DMS 273 treated with DMSO at 0.1 percent for 48 hours (cell line): ENCODE measurements at places on chromosomes 4 and X.

DNA sequence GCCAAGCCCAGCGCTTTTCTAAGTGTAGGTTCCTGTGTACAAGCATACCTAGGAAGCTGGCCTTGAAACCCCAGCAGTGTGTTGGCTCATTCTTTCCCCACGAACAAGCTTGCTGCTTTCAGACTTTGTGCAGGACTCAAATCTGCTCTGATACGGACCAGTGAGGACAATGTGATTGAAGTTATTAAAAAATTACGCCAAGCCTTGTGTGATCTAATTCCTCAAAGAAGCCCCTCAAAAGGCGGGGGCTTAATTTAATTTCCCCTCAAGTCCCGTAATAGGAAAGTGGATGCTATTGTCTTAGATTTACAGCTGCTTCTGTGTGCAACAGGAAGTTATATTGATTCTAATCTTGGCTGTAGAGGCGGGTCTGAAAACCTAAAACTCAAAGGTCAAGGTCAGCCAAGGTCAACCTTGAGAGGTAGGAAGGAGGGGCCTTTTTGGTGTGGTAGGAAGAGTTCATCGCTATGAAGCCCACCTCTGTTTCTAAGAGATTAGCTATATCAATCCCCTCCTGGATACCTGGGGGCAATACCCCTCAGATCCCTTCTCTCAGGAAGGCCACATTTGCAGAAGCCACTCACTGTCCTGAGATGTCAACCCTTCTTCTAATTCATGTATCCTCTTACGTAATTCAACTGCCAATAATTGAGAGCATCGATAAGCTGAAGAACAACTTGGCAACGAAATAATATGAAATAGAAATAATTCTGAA, 45.1 kb downstream of the TBC1D9 start:
- no peak for DNase-seq

DNA sequence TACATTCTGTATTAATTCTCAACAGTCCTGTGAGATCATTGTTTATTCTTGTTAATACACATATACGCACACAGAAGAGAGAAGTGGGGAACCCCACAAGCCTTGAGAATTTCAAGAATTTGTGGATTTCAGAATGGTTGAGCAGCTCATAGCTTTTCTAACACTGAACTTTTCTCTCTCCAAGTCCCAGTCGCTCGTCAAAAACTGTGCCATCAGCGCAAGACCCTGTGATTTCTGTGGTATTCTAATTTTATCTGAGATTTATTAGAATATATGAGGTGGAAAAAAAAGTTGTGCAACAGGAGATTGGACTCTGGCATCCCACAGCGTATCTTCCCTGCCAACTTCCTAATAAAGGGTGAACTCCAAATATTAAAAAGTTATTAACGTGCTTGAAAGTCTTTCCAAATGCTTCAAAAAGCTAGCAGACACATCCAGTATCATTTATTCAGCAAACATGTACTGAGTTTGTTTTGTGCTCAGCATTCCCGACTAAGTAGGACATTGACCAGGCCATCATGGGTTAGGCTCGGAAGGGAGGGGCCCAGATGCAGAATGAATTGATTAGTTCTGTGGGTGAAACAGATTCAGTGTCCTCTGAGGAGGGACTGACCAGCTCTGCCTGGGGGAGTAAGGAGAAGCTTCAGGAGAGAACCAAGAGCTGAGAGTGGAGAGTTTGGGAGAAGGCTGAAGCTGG, 165.6 kb downstream of the CBR4 start:
- no peak for DNase-seq

DNA sequence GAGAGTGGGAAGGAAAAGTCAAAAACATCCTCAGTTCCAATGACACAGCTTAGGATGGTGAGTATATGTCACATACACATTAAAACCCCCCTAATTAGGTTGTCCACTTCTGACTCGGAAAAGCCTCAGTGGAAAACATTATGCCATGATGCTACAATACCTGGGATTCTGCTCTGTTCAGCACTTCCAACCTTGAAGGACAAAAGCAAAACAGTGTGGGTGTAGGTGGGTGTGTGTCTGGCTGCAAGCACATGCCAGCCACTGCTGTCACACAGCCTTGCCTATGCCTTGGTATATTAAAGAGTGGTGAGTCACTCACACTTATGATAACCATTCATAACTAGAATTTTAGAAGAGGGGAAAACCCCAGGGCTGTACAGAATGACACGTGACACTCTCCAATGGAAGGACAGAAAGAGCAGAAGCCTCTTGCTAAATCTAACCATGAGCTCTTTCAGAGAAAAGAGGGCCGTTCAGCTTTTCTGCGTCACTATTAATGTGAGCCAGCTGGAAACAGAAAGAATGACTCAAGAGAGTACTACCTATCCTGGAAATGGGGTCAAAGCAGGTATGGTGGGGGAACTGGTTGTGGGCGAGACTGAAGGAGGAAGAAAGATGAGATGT, 159.6 kb downstream of the TET2 start:
- no peak for DNase-seq

DNA sequence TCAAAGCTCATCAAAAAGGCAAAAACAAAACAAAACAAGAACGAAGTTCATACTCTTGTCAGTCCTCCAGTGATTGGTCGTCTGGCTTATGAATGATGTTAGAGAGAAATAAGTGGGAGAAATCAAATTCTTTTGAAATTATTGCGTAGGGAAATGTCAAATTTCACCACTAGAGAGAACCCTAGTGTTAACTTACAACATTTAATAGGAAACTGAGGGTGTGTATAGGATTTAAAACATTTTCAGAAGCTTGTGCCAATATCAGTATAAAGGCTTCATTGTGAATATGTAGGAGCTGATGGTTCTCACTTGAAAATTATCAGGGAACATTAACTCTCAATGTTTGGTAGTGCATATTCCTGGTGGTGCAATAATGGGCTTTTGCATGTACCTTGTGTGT, 17.4 kb downstream of the ADH6 start:
- DNase-seq: no peak

DNA sequence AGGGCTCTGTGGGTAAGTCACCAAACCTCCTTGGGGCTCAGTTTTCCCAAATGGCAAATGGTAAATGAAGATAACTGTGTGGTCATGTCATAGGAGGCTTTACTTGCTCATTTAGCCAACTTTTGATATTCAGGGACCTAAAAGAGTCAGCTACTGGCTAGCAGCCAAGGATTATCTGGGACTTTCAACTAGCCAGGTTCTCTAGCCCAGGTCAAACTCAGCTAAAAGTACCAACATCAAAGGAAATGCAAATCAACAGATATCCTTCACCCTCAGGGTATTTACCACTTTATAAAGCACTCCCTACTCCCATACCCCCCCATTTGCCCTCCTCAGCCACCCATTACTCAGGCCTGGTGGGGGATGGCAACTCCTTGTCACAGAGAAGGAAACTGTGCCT, 7.5 kb downstream of the AMER1 start:
- DNase-seq: no peak

- DNase-seq: no peak
These were observed 127.3 kb downstream of the MAD2L1 start for GRCh38 chr4:119939071-119939995.

DNA sequence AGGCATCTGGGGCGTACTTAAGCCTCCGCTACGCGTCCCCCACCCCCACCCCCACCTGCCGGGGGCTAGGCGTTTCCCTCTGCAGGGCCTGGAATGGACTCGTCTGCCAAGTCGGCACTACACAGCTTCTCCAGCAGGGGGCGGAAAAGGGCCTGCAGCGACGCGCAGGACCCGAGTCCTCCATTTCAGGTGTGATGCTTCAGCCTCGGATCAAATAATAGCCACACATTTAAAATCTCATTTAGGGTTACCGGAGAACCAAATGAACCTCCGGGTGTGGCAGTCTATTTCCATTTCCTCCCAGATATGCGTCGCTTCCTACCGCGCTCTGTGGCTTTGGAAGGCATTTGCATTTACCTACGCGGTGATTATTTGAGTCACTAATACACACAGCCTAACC, 2.9 kb downstream of the PAK3 start:
- DNase-seq: no peak

GRCh38 chr4:86117705-86118302, 242.0 kb downstream of the MAPK10 start:
- DNase-seq: no peak

- no peak for DNase-seq
These were observed 136.8 kb downstream of the RAPGEF2 start for GRCh38 chr4:159239629-159240028.

- no peak for DNase-seq
These were observed 70.2 kb downstream of the SUPT20HL2 start for GRCh38 chrX:24243692-24244091.

DNA sequence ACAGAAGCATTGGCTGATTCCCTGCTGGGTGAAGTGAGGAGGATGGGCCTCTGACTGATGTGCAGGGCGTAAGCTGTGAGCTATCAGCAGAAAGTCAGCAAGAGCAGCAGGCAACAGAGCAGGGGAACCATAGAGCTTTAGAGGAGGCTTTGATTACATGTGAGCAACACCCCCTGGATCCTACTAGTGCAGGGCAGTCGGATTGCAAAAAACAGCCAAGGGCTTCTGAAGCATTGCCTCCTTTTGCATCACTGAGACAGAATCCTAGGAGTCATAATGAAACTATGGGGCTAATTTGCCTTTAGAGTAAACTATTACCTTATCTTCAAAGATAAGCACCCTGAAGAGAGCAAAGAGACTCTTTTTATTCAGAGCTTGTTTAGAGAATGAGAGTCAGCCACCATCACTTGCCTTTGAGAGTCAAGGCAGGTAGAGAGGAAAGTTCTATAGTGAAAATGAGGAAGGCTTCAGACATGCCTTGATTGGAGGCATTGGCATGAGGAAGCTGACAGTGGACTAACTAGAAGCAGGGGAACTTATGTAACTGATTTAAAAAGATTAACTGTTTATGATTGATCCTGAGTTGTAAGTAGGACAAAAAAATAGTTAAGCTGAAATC, 420.3 kb downstream of the PDHA2 start:
- DNase-seq: no peak

GRCh38 chr4:77052352-77052751, 23.4 kb downstream of the CCNI start:
- DNase-seq: no peak

DNA sequence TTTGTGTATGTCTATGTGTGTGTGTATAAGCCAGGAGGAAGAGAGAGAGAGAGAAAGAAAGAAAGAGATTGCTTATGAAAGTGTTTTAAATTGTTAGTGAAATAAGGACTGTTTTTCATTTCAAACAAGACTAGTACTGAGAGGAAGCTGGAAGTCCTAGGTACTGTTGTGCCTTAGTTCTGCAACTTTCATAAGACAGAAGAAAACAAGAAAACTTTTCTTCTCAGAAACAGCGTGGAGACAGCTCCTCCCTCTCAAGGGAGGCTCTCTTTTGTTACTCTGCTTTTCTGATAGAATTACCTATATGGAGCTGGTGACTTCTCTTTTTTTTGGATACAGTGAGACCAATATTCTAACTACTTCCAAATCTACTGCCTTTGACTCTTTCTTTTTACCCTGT, 62.5 kb downstream of the BANK1 start:
- no peak for DNase-seq

DNA sequence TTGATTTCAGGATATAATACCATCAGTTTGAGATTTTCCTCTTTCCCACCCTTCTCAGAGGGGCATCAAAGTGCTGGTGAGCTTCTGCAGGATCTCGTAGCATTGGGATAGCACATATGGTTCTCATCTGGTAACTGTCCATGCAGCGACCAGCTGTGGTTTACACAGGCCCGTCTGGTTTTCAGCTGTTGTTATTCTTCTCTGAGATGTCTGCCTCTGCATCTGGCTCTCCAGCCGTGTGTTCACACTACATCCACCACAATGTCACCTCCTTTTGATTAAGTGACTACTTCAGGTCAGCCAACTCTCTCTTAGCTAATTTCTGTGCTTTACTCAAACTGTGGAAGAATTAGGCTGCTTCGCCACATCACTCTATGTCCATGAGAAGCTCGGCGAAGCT, 676.7 kb upstream of the TENM3 start:
- DNase-seq: no peak

DNA sequence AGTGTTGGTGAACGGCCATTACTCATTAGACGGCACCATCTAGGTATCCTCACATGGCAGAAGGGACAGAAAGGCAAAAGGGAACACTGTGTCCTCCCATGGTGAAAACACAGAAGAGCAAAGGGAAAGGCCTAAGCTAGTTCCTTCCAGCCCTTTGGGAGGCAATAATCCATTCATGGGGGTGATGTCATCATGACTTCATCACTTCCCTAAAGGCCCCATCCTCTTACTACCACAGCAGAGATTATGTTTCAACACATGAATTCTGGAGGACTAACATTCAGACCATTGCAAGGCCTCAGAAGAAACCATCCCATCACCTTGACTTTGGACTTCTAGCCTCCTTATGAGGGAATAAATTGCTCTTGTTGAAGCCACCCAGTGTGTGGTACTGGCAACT, 238.2 kb downstream of the MGST2 start:
- no peak for DNase-seq

GRCh38 chr4:114734594-114734993, 136.0 kb downstream of the UGT8 start:
- peak; percentile 17 for DNase-seq

DNA sequence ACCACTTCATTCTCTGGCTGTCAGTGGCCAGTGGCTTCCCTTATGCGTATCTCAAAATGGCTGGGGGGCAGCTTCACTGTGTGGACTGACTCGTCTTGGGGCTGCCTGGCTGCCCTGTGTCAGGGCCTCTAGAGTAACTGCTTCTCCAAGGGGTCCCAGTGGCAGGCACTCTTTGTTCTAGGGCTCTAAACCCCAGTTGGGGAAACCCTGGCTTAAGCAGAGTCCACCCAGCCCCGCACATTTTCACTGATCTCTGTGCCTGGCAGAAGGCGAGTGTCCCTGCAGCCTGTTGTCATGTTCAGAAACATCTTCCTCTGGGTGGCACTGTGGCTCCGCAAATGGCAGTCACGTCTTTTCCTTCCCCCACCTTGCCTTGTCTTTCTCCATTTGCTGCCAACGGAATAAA, 59.7 kb downstream of the NBDY start:
- no peak for DNase-seq

DNA sequence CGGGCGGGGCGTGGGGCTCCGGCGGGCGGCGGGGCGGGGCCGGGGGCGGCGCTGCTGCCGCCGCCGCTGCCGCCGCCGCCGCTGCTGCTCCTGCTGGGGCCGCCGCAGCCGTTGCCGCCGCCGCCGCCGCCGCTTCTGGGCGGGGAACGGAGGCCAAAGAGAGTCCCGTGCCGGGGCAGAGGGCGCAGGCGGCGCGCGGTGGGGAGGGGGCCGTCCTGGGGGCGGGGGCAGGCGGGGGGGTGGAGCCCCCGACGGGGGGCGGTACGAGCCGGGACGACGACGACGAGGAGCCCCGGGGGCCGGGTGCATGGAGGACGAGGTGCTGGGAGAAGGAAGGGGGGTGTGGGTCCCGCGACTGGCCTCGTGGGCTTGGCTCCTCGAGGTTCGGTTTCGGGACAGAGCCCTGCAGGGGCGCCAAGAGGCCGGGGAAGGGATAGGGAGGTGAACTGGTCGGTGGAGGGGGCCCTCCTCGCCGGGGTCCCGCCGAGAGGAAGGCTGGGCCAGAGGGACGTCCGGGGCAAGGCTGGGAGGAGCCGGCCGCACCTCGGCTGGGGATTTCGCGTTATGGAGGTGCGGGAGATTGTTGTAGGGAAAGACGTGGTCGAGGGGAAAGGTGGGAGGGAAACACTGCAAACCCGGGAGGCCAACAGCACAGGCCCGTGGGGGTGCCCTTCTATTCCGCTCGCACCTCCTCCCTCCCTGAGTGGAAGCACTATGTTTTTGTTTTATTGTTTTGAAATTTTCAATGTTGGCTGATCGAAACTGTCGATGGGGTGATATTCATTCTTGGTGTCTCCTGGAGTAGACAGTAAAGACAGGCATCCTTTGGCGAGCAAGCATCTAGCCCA, 1.9 kb downstream of the BCORL1 start:
- DNase-seq: no peak
